ENCODE measurements at places on chromosomes 2 and 18. TPM values are rescaled to one million over a fixed set of nuclear protein-coding genes. Genes with fewer than 3 reads are reported as not detected.

Gene RETSAT
- not detected for polyA plus RNA-seq

Gene VWA3B
- 0.81 TPM for polyA plus RNA-seq

GRCh38 chr2:203534621-203535077, 452 bp downstream of the RAPH1 start:
- peak; percentile 46 for DNase-seq

DNA sequence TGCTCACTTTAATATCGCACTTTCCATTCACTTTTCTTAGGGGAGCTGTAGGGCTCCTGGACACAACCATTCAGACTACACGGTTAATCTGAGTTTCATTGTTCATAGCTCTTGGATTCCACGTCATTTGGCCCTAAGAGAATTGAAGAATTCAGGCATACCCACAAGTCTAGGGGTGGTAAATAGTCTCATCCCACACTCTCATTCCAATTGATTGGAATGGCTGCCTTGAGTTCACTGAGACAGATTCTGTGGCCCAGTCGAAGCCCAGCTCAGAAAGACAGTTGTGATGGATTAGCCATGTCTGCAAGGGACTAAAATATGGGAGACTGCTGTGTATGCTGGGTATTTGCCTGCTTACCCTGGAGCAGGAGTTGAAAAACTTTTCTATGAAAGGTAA, 124.6 kb downstream of the TFCP2L1 start:
- DNase-seq = no peak

Gene PRR30
- polyA plus RNA-seq = not detected

DNA sequence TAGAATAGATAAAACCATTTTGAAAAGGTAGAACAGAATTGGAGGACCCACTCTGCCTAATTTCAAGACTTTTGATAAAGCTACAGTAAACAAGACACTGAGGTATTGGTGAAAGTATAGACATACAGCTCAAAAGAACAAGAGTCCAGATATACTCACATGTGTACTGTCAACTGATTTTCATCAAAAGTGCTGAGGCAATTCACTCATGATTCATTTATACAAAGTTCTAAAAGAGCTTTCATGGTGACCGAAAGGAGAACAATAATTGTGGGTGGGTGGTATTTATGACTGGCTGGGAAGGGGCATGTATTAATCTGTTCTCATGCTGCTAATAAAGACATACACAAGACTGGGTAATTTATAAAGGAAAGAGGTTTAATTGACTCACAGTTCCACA, 7.3 kb downstream of the MAP4K3 start:
- DNase-seq = no peak

Gene ABCB11
- not detected for polyA plus RNA-seq

DNA sequence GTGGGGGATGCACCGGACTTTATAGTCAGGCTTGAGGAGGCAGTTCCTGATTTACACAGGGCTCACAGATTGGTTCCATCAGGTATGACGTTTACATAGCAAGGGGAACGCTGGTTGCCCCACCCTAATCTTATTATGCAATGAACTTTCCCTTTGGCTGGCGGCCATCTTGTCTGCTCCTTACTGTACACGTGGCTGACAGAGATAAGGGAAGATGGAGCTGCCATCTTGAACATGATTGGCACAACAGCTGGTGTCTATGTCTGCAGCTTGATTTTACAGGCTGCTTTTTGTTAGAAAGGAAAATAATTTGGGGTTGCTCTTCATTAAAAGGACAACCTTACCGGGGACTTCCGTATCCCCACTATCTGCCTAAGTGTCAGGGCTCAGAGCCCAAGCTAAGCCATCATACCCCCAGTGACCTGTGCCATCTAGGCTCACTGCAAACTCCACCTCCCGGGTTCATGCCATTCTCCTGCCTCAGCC, 33.5 kb upstream of the ATG16L1 start:
- no peak for DNase-seq

- peak; percentile 2 for DNase-seq
Measured at GRCh38 chr2:186459009-186459408, 27.1 kb upstream of the ZC3H15 start.

DNA sequence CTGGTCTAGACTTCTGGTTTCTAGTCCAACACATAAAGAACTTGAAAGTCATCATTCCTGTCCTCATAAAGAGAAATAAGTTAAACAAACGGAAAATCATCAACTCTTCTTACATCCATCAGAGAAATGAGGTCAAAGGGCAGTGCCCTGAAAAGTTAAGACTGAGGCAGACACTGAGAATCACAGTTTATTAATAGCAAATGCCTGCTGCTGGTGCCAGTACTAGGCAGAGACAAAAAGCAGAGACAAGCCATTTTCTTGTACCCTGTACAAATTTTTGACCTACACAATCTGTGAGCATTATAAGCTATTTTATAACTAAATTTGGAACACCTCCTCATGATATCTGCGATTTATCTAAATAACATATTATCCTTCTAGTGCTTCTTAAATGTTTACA, 36.8 kb downstream of the ATF2 start:
- DNase-seq = no peak

- no peak for DNase-seq
Measured at GRCh38 chr2:37300578-37300977, 24.1 kb downstream of the PRKD3 start.

- DNase-seq = no peak
Measured at GRCh38 chr18:10234912-10235660, 219.3 kb upstream of the APCDD1 start.

DNA sequence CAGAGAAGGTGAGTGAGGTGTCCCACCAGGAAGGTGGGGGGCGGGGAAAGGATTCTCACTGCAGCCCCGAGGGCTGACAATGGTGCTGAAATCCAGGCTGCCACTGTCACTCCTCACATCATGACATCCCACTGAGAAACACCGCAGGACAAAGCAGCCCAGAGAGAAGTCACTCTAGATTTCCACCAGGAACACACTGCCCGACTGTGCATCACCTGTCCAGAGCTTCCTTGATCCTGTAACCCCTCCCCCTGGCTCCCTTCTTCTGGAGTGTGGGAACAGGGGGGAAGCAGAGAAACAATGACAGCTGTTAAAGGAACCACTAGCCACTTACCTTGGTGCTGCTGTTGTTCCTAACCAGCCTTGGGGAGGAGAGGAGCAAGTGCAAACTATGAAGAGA, 69.9 kb downstream of the MRO start:
- DNase-seq = no peak

DNA sequence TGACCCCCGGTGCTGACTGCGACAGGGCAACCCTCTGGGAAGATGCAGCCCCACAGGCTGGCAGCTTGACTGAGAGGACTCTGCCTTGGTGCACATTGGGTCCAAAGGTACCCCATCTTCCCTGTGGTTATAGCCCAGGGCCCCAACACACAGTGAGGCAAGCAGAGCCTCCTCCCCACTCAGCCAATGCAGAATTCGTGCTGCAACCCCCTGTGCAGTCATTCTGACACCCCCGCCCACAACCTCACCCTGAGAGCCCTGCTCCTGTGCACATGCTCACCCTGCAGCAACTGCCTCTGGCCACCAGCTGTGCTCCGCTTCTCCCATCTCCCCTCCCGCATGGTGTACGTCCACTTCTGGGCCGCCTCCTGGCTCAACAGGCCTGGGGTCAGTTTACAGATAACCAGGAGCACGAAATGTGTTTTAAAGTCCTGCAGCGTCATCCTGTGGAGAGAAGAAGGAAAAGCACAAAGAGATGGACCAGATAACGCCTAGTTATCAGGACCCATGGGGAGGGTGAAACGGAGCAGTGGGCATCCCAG, 24.4 kb downstream of the CAPN14 start:
- DNase-seq = no peak

GRCh38 chr2:180947208-180947689, 33.2 kb upstream of the UBE2E3 start:
- DNase-seq = no peak

DNA sequence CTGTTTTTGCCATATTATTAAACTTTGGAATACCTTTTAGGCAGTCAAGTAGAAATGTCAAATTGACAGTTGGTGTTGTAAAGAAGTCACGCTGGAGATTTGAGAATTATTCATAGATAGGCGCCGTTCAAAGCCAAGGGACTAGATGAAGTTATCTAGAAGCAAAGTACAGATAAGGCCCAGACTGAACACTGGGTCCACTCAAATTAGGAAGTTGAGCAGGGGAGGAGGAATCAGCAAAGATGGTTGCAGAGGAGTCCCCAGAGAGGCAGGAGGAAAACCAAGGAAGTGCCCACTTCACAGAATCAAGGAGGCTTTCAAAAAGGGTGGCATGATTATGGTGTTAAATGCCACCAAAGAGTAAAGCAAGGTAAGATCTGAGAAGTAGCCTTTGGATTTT, 9.6 kb upstream of the ALS2 start:
- no peak for DNase-seq

GRCh38 chr18:24470022-24470618, 9.7 kb downstream of the HRH4 start:
- DNase-seq = no peak

DNA sequence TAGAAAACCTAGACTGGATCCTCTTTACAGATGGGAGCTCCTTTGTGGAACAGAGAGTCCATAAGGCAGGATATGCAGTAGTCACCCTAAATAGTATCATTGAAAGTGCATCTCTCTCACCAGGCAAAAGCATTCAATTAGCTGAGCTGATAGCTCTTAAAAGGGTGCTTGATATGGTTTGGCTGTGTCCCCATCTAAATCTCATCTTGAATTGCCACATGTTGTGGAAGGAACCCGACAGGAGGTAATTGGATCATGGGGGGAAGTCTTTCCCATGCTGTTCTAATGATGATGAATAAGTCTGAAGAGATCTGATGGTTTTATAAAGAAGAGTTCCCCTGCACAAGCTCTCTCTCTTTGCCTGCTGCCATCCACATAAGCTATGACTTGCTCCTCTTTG, 96.2 kb upstream of the RMP24 start:
- DNase-seq = no peak

DNA sequence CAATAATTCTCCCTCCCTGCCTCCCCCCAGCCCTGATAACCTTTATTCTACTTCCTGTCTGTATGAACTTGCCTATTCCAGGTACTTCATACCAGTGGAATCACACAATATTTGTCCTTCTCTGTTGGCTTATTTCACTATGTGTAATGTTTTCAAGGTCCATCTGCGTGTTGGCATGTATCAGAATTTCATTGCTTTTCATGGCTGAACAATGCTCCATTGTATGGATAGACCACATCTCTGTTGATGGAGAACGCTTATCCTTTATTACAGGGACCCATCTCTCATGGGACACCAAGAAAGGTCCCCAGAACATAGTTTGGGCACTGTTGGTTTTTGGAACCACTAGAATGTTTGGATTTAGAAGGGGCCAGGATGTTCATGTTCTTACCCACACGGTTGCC, 40.2 kb downstream of the ATOH8 start:
- no peak for DNase-seq

GRCh38 chr2:41967476-41968181, 80.2 kb upstream of the PKDCC start:
- peak; percentile 64 for DNase-seq

GRCh38 chr18:46672062-46672970, 15.3 kb upstream of the LOXHD1 start:
- no peak for DNase-seq

DNA sequence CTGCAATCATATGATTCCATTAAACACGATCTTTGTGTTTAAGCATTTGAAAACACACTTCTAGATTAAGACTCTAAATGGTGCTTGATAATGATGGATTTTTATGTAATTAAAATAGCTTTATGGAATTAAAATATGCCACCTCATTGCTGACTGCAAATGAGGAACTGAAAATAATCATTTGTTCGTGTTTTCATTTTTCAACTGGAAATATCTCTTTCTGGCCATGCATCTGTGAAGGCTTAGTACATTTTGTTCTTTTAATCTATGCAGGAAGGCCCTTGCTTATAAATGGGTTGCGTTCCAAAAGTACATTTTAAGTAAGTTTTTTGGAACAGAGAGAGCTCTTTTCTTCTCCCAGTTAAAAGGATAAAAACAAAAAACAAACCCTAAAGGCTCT, 125.5 kb downstream of the MC4R start:
- DNase-seq = no peak

Gene REG3G
- polyA plus RNA-seq = not detected

Gene CCDC85A
- polyA plus RNA-seq = not detected

DNA sequence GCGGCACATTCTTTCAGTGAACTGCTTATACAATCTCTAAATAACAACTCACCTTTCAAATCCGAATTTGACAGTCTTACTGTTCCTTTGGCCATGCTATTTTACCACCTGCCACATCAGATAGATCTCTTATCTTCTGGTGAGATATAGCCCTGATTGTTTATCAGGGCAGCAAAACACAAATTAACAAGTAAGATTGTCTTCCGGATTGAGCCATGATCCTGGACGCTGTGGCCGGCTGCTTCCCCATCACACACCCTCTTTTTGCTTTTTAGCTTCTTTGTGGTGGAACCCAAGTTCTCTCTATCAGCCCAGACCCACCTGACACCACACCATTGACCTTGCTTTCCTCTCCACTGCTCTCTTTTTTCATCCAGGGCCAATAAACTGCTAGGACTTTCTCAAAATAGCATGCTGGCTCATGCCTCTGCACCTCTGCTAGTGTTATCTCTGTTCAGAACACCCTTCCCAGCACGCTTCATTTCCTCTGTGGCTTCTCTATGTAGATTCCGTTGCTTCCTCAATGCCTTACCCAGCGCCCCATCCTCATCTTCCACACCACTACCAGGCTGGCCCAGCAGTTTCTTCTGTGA, 111.8 kb upstream of the CNTNAP5 start:
- DNase-seq = no peak

GRCh38 chr2:129862668-129863067, 116.8 kb upstream of the RAB6C start:
- DNase-seq = no peak

GRCh38 chr2:40037303-40037702, 258.2 kb upstream of the THUMPD2 start:
- DNase-seq = no peak
